CD4-positive, alpha-beta T cell treated with Interleukin-12 subunit alpha and Interleukin-12 subunit beta, for 1 hour (primary cell): ENCODE measurements at places on chromosomes 5 and 9.

- no peak for DNase-seq
Measured at GRCh38 chr5:94329115-94329514, 289.3 kb downstream of the KIAA0825 start.

- DNase-seq = no peak
Measured at GRCh38 chr5:78747055-78747454, 98.5 kb upstream of the LHFPL2 start.

DNA sequence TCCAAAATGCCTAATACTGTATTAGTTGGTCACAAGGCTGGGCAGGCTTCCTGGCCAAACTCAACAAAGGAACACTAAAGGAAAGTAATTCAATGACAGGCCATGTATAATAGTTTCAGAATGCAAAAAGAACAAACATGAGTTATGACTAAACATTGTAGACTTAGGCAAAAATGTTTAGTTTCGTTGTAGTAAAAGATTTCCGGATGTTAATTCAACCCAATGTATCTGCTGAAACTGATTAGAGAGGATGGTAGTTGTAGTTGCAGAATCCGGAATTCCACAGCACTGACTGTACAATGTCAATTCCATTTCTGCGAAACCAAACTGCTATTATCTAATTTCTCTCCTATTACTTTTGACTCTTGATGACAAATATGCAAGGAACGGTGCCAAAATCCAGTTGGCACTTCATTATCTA is 117.9 kb upstream of the FST start:
- DNase-seq = no peak

GRCh38 chr5:154811653-154812465 is 38.5 kb downstream of the FAXDC2 start:
- peak; percentile 72 for DNase-seq

- no peak for DNase-seq
Measured at GRCh38 chr9:86093788-86094555, 5.4 kb downstream of the GOLM1 start.
